ENCODE measurements at places on chromosomes 12 and 14.

DNA sequence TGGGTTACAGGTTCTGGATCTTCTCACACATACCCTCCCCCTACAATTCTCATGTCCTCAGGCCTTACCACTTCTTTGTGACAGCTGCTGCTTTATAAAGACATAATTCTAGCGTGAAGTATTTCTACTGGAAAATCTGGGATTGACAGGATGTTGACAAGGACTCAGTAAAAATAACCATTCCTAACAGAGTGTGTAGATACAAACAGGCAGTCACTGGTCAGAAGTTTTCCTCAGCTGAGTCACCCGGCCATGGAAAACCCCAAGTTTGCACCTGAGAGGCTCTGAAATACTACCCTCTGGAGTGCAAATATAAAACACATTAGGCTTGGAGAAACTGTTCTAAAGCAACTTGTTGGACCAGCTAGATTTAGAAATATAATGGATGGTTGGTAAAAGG is 54.4 kb downstream of the SPPL3 start:
- DNase-seq: peak; percentile 81

- no peak for DNase-seq
These were observed 212.1 kb downstream of the GXYLT1 start for GRCh38 chr12:41932470-41932991.

GRCh38 chr14:98808494-98809407 is 463.2 kb downstream of the BCL11B start:
- no peak for DNase-seq

- no peak for DNase-seq
These were observed 27.6 kb downstream of the EVL start for GRCh38 chr14:100092832-100093231.

DNA sequence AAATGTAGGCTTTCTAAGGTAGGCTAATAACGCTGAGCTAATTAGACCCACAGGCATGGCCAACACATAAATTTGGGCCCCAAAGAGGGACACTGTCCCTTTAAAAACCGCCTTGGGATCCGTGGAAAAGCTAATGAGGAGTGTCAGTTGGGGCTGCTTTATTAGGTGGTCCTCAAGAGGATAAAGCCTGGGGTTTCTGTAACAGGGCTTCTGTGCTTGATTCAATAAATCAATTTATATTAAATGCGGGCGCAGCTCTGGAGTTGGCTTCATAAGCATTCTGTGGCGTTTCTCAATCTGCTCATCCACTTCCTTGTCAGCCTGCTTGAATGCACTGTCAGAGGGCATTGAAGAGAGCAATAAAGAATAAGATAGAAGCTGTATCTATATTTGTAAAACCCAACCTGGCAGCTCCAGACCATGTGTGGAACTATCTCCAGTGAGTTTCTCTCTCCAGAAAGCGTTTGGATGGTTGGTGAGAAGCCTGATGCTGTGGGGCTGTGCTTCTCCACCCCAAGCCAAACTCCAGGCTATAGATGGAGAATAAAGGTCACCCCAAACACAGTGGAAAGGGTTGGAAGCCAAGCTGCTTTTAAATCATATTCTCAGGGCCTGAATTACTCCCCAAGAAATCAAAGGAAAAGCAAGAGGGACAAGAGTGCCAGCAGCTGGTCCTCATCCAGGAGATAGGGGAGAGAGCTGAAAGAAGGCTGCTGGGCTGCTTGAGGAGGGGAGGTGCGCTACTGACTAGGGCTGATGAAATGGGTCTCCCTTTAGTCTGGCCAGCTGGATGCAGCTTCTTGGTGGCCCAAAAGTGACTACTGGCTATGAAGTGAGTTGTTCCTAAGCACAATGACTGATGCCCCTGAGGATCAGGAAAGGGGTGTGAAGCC is 222.0 kb downstream of the PPM1H start:
- DNase-seq: no peak

- DNase-seq: no peak
These were observed 26.1 kb downstream of the JDP2 start for GRCh38 chr14:75453817-75454434.

DNA sequence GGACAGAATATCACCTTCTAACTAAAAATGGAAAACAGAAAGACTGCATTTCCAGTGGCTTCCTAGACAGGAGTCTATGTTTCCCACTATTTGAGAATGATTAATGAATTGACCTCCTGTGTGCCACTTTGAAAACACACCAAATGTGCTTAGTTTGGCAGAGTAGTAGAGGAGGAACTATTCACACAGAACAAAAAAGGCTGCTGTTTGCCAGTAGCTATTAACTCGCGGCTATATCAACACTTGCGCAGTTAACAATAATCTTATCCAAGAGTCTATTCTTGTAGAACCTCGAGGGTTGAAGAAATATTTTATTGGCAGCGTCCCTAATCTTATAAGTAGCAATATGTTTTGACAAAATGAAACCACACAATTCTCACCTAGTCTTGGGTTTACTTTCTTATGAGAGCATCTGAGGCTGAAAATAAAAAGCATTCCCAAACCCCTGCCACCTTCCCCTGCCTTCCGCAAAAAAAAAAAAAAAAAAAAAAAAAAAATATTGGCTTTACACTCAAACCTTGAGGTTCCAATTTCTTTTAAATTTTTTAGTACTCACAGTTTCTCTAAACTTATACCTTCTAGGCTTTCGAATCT is 127.3 kb upstream of the FLRT2 start:
- DNase-seq: no peak

DNA sequence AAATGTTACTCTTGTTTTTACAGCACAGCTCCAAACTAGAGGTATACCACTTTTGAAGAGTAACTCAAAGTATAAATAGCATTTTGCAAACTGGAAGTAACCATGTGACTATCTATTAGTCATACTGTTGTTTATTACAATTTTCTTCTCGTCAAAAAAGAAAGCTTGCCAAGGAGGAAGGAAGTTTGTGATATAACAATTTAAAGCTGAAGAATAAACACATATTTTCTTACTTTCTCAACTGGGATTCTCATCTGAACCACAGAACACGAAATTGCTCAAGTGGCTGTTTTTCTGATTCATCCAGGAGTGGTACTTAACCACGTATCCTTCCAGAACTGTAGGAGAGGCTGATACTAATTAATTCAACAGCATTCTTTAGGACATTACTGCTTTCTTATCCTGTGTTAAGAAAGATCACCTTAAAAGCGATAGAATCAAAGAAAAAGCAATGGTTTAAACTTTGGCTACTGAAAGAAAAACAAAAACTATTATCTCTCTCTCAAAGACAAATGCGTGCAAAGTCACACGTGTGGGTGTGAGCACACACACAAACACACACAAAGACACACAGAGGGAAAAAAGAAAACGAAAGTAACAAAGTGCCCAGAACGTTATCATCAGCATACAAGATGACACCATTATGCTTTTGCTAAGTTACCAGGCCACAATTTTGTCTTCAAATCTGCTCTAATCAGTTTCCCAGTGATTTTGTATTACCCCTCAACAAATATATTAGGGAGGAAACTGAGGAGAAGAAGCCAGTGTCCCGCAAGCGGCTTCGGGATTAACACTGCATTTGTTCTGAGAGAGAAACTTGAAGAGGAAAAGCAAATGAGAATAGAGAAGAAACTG is at the start of gene CLEC2B:
TSS of gene CLEC2B (minus strand) at position 48 of the 855 bp plus-strand sequence.
- peak; percentile 80 for DNase-seq

DNA sequence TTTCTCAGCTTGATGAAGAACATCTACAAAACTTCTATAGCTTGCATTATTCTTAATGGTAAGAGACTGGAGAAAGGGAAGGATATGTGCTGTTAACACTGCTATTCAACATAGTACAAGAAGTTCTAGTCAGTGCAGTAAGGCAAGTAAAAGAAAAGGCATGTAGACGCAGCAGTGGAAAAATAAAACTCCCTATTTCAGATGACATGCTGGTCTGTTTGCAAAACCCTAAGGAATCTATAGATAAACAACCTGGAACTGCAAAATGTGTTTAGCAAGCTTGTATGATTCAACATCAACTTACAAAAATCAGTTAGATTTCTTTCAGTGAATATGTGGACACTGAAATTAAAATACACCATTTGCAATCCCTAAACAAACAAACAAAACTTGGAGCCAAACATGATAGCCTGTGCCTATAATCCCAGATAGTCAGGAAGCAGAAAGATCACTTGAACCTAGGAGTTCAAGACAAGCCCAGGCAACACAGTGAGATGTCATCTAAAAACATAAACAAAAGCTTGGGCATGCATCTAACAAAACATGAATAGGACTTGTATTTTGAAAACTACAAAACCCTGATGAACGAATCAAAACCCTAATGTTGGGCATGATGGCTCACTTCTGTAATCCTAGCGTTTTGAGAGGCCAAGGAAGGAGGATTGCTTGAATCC is 293.6 kb upstream of the RGS6 start:
- DNase-seq: no peak

DNA sequence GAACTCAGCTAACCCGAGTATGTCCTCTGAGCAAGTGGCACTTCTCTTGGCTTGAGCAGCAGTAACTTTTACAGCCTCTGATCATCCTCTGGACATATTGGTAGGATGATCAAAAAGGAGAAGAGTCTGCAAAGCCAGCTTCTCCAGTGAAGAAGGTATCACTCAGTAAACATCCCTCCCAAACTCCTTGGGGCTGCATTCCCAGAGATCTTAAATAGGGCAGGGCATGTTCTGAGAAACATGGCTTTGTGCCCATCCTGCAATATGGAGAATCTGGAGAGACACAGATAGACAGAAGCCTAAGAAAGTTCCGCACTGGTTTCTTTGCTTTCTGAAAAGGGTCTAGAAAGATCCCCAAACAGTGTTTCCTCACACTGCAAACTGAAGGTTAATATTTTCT is 65.4 kb downstream of the RBM19 start:
- DNase-seq: no peak

DNA sequence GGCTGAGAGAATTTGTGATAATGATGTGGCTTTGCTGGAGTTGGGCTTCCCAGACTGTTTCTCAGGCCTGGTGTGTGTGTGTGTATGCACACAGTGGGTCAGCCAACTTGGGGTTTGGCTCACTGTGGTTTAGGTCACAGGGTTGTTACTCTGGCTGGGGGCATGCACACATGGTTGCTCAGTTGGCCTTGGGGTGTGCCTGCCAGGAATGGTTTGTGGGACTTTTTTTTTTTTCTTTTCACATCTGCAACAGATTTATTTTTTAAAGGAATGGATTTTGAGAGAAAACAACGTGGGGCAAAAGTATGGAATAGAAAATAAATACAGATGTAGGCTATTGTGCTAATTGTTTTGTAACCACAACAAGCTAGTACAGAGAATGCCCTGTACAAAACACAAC is 25.0 kb upstream of the GTF2A1 start:
- no peak for DNase-seq

- DNase-seq: peak; percentile 82
These were observed 19.3 kb downstream of the BRF1 start for GRCh38 chr14:105281371-105282097.

- DNase-seq: peak; percentile 62
These were observed 490 bp downstream of the RILPL1 start for GRCh38 chr12:123532808-123533649.

GRCh38 chr14:95256002-95256775 is 63.5 kb downstream of the CLMN start:
- DNase-seq: no peak

DNA sequence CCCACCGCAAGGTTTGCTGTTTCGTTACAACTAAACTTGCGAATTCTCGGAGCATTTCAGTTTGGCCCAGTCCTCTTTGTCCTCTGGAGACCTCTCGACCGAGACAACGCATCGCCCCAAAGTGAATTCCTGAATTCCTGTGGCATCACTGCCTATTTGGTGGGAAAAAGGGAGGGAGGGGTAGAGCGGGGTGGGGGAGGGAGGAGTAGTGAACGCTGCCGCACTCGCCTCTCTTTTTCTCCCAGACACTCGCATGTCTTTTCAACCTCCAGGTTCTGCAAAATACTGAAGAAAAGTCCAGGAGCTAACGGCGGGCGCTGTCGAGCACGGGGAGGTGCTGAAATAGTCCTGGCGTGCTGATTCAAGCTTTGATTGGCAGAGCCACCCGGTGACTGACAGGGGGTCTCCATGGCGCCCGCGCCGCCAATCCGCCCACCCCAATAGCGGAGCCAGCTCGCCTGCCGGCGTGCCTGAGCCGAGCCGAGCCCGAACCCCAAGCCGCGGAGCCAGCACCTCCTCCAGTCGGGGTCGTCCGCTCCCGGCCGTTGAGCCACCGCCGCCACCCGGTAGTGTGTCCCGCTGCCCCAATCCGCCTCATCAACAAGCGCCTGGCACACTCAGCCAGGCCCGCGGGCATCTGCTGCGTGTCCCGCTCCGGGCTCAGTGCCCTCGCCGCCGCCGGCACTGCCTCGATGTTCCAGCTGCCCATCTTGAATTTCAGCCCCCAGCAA is at the start of gene SIX6:
TSS of gene SIX6 (plus strand) at position 440 of the 731 bp plus-strand sequence. CDS start at position 693, 253 bp downstream.
- no peak for DNase-seq

DNA sequence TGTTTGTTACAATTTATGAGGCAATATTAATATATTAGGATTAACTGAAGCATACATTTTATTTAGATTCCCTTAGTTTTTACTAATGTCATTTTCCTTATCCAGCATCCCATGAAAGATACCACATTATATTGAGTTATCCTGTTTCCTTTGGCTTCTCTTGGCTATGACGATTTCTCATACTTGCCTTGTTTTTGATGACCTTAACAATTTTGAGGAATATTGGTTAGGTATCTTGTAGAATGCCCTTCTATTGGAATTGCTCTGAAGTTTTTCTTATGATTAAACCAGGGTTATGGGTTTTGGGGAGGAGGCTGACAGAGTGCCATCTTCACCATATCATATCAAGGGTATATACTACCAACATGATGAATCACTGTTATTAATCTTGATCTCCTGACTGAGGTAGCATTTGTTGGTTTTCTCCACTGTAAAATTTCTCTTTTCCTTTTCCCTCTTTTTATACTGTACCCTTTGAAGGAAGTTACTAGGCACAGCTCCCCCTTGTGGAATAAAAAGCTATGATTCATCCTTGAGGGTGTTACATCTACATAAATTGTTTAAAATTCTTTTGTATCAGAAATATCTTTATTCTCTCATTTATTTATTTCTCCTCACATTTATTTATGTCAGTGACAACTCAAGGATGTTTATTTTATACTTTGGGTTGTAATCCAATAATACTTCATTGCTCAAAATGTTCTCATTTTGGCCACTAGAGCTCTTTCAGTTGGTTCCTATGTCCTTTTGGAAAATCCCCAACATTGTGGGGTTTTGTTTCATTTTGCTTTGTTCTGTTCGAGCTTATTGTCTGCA is 239.0 kb downstream of the SLC16A7 start:
- peak; percentile 56 for DNase-seq

DNA sequence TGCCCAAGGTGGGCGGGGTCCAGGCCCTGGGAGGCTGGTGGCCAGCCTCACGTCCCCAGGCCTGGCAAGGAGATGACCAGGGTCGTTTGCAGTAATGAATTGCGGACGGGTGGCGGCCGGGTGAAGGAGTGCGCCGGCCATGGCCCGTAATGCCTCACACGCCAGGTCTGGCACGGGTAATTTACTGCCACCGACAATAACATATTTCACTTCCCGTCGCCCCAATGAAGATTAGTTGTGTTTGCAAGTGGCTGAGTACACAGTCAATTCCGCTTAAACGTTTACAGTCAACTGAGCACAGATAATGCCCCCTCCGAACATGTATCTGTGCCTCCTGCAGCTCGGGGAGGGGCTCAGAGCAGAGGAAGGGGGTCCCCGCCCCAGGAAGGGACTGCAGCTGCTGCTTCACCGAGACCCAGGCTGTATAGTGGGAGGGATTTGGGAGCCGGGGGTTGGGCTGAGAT is 48.3 kb downstream of the MVK start:
- DNase-seq: no peak

GRCh38 chr12:8849876-8850275 is 27.5 kb downstream of the A2ML1 start:
- no peak for DNase-seq

GRCh38 chr12:105562199-105562971 is 231.9 kb downstream of the C12orf75 start:
- DNase-seq: peak; percentile 44

All from ELR (cell line).